ENCODE measurements at places on chromosomes 1 and 21.

DNA sequence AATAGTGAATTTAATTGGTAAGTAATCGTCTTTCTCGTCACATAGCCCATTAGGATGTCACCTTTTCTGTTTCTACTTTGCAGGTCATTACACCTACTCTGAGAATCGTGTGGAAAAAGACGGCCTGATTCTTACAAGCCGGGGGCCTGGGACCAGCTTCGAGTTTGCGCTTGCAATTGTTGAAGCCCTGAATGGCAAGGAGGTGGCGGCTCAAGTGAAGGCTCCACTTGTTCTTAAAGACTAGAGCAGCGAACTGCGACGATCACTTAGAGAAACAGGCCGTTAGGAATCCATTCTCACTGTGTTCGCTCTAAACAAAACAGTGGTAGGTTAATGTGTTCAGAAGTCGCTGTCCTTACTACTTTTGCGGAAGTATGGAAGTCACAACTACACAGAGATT is 23.3 kb downstream of the PARK7 start:
- no peak for DNase-seq

- no peak for DNase-seq
Observed at GRCh38 chr1:150429805-150430204, 57.4 kb upstream of the TARS2 start.

GRCh38 chr1:227948493-227949260 is 945 bp upstream of the WNT9A start:
- DNase-seq: no peak

GRCh38 chr1:63198871-63199394 is 123.4 kb upstream of the FOXD3 start:
- no peak for DNase-seq

Measured in activated CD4-positive, CD25-positive, alpha-beta regulatory T cell treated with anti-CD3 and anti-CD28 coated beads, Interleukin-2, amount 50 U/mL, for 16 hours (primary cell).